Muscle of arm (tissue), 14 donors: ENCODE measurements at places on chromosomes 16 and 17. TPM values are rescaled to one million over a fixed set of nuclear protein-coding genes. Genes with fewer than 3 reads are reported as not detected.

DNA sequence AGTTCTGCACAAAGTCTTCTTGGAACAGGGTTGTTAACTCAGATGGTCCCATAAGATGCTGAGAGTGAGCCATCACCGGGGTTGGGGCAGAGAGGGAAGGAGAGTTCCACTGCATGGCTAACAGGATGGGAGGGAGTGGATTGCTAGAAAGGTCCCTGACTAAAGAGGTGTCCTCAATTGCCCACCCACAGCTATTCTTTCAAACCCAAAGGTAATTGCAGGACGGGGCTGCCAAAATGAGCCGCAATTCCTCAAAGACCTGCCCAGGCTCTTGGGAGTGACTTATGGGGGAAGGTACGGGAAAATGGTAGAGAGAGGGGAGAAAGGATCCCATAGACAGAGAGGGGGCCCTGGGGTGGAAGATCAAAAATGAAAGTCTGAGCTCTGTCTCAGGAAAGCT is 60.4 kb downstream of the DYNLRB2 start:
- DNase-seq: no peak

- no peak for DNase-seq
Measured at GRCh38 chr16:9596788-9597187, 505.3 kb downstream of the HAPSTR1 start.

PLK1 gene
- polyA plus RNA-seq: 12.8 TPM

GRCh38 chr17:57993471-57994365 is 5.7 kb upstream of the VEZF1 start:
- DNase-seq: no peak

- no peak for DNase-seq
Measured at GRCh38 chr17:50056217-50056960, 479 bp downstream of the ITGA3 start.

ZNF423 gene
- polyA plus RNA-seq: 32.0 TPM

DNA sequence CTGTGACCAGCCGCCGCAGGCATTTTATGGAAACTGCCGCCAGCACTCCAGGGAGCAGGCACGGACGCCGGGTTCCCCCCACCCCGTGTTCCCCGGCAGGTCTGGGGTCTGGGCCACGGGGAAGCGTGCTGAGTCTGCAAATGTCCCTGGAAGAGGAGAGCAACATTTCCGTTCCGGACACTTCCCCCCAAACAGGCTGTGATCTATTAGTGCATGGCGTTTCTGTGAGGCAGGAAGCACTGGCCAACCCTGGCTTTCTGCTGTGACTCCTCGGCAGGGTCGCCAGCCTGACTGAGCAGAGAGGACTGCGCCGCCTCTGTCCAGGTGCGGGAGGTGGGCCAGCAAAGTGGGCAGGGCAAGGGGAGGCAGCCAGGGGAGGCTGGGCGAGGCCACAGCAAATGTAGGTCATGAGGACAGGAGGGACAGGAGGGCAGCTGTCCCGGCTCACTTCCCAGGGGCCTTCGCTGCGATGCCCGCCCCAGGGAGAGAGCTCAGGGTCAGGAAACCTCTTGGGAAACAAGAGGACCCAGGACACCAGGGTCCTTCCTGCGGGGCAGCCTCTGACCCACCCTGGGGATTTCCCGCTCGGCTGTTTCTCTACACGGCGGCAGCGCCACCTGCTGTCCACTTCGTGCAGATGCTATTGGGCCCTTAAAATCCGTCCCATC is 9.5 kb downstream of the FOXF1 start:
- peak; percentile 70 for DNase-seq

GRCh38 chr17:68029512-68030215 is 5.9 kb upstream of the KPNA2 start:
- DNase-seq: no peak

NTN3 gene
- polyA plus RNA-seq: 3.2 TPM

DNA sequence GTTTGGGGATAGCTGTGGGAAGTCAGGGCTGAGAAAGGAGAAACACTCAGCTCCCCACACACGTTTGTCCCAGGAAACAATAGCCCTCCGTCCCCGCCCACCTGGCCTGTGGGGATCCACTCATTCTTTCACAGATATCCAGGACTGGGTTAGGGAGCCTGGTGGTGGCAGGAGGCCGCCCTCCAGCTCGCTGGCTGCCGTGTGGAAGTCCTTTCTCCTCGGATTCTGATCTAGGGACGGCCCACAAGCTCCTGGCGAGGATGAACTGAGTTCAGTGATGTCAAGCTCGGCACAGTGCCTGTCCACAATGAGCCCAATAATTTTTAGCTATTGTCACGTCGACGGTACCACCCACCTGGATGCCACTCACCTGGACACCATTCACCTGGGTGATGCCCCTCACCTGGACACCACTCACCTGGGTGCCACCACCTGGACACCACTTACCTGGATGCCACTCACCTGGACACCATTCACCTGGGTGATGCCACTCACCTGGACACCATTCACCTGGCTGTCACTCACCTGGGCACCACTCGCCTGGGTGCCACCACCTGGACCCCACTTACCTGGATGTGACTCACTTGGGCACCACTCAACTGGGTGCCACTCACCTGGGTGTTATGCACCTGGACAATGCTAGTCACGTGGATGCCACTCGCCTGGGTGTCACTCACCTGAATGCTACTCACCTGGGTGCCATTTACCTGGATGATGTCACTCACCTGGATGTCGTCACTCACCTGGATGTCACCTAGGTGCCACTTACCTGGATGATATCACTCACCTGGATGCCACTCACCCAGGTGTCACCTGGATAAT is 172.5 kb upstream of the FOXF1 start:
- DNase-seq: no peak
